Cardiac muscle cell (in vitro differentiated cells and primary cell): ENCODE measurements at places on chromosomes 4 and X. TPM values are rescaled to one million over a fixed set of nuclear protein-coding genes. Genes with fewer than 3 reads are reported as not detected.

The ARL9 gene
- total RNA-seq = 0.04 and 0.06 TPM in 2 replicates

GRCh38 chr4:6702761-6703160 is 6.9 kb downstream of the MRFAP1L1 start:
- no peak overlapping the region for H3K4me3 ChIP-seq
- no peaks in the 10 kb centered on the region for H3K36me3 ChIP-seq
- H3K4me1 ChIP-seq = peaks cover 5% of the 10 kb centered on the region
- DNase-seq = no peak

The G3BP2 gene
- total RNA-seq = 203 and 210 TPM in 2 replicates

DNA sequence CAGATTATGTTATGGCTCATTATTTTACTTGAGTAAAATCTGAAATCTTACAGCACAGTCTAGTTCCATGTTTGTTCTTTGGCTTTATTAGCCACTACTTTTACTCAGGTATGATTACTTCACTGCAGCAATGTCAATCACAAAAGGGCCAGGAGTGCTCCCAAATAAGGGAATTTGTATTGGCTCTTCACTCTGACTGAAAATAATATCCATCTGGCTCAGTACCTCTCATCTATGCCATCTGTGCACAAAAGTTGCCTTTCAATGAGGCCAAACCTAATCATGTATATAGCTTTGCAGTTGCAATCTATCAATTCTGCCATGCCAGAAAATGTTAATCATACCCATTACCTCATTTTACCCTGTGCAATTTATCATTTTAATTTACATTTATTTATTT is 161.1 kb downstream of the TECRL start:
- H3K4me1 ChIP-seq = no peaks in the 10 kb centered on the region
- H3K27me3 ChIP-seq = no peaks in the 10 kb centered on the region
- H3K36me3 ChIP-seq = no peaks in the 10 kb centered on the region
- H3K27ac ChIP-seq = no peak overlapping the region
- no peak overlapping the region for H3K4me3 ChIP-seq

GRCh38 chr4:18075823-18076433 is 54.4 kb upstream of the LCORL start:
- H3K4me1 ChIP-seq = no peaks in the 10 kb centered on the region
- no peaks in the 10 kb centered on the region for H3K27me3 ChIP-seq
- H3K27ac ChIP-seq = no peak overlapping the region
- H3K4me3 ChIP-seq = no peak overlapping the region

GRCh38 chr4:64192731-64193412 is 216.4 kb downstream of the TECRL start:
- H3K36me3 ChIP-seq = no peaks in the 10 kb centered on the region
- peaks cover 44% of the 10 kb centered on the region for H3K4me1 ChIP-seq
- peak overlapping the region; percentile 42 for H3K27ac ChIP-seq
- H3K27me3 ChIP-seq = no peaks in the 10 kb centered on the region

DNA sequence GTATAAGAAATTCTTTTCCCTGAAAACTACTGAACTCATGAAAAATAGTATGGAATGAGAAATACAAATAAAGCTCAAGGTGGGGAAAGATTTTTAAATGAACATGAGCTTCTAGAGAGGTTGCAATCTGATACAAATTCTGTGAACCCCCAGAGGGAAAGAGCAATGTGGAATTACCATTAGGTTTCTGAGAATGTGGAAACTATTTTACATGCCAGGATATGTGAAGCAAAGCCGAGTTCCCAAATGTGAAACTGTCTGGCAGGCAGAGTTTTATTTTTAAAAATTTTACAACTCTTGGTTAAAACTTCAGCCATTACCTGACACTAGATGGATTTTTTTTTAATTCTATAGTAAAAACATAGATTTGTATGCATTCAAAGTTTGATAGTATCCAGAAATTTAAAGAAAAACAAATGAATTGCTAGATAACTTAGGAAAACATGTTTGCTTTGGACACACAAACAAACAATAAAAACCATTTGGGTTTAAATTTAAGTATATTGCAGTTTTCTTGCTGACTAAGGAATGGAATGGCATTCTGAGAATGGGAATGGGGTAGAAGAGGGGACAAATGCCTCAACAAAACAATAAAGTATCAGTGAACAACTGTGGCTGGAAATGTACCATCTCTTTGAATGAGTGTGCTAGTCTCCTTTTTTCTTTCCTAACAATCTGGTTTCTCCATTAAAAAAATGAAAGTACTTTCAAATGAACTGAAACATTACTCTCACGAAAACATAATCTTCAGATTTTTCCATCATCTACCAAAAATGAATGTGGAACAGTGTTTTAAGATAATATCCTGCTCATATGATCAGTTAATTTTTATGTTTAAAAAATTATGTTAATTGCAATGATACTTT is 99.6 kb downstream of the PCDH18 start:
- H3K4me3 ChIP-seq = no peak overlapping the region
- H3K4me1 ChIP-seq = no peaks in the 10 kb centered on the region
- H3K36me3 ChIP-seq = no peaks in the 10 kb centered on the region
- DNase-seq = peak; percentile 10
- no peaks in the 10 kb centered on the region for H3K27me3 ChIP-seq

GRCh38 chr4:81974523-81974922 is 399.3 kb downstream of the HNRNPD start:
- no peak for DNase-seq
- no peaks in the 10 kb centered on the region for H3K27me3 ChIP-seq
- peaks cover 9% of the 10 kb centered on the region for H3K4me1 ChIP-seq
- H3K36me3 ChIP-seq = no peaks in the 10 kb centered on the region
- H3K4me3 ChIP-seq = no peak overlapping the region

GRCh38 chr4:155722336-155722735 is 36.5 kb upstream of the GUCY1B1 start:
- H3K36me3 ChIP-seq = peaks cover 75% of the 10 kb centered on the region
- no peak for DNase-seq
- no peaks in the 10 kb centered on the region for H3K27me3 ChIP-seq
- H3K4me1 ChIP-seq = peaks cover 12% of the 10 kb centered on the region

The GPRIN3 gene
- 9.7 and 18.0 TPM in 2 replicates for total RNA-seq

DNA sequence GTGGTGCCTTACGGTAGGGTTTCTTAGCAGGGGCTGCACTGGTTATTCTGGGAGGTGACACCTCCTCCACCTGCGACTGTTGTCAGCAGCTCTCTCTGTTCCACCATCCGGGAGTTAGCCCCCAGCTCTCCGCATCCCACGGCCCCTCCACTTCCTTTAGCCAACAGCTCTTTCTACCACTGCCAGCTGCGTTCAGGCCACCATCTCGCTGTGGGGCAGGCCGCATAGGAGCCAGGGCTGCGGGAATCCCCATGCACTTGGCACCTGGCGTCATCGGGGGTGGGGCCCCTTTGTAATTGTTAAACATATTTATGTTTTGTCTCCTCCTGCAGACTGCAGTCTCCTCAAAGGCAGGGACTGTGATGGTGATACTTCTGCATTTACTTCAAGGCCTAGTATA is 480.2 kb downstream of the SMARCA1 start:
- H3K27me3 ChIP-seq = no peaks in the 10 kb centered on the region
- H3K27ac ChIP-seq = no peak overlapping the region
- H3K36me3 ChIP-seq = no peaks in the 10 kb centered on the region

DNA sequence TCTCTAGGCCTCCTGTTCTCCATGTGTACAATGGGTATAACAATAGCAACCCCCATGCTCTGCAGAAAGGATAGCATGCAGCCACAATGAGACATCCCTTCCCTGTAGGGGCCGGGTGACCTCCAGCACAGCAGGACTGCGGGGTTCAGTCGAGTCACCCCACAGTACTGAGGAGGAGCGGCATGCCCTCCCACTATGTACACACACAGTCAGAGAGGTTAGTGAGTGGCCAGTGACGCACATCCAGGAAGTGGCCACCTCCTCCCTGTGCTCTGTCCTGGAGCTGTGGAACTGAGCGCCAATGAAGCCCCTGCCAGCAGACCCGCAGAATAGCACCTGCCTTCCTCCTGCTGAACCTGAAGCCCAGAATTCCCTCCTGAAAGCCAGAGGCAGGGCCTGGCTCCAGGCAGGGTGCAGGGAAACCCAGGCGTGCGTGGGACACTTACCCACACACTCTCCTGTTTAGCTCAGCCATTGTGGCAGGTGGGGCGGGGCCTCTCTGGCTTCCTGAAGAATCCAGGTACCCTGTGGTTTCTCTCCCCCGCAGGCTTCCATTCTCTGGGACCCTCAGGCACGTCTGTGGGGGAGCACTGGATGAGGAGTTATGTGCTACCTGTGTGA is 50.0 kb downstream of the WFS1 start:
- no peak overlapping the region for H3K4me3 ChIP-seq
- no peak overlapping the region for H3K27ac ChIP-seq
- no peaks in the 10 kb centered on the region for H3K27me3 ChIP-seq
- H3K4me1 ChIP-seq = no peaks in the 10 kb centered on the region

DNA sequence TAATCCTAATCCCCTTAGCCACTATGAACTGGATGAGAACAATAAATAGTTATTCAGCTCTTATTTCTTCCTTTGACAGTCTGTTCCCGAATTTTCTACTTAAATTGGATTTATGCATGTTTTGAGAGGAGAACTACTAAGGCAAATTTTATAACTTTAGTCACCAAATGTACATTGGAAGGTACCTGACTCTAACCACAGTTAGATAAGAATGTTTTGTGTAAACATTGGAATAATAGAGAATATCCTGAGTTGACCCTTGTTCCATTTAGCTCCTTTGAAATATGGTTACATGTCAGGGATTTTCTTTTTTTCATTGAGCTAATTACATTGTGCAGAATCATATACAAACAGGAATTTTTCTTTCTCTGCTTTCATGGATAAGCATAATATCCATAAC is 202.6 kb downstream of the TLL1 start:
- H3K27ac ChIP-seq = no peak overlapping the region
- no peaks in the 10 kb centered on the region for H3K27me3 ChIP-seq
- DNase-seq = no peak
- H3K4me1 ChIP-seq = no peaks in the 10 kb centered on the region
- no peak overlapping the region for H3K4me3 ChIP-seq

- H3K4me3 ChIP-seq = no peak overlapping the region
Measured at GRCh38 chr4:47040828-47041227, 9.5 kb downstream of the GABRB1 start.

GRCh38 chr4:127449449-127449848 is 183.3 kb upstream of the INTU start:
- no peaks in the 10 kb centered on the region for H3K36me3 ChIP-seq
- no peak overlapping the region for H3K27ac ChIP-seq
- DNase-seq = no peak
- no peak overlapping the region for H3K4me3 ChIP-seq
